ENCODE measurements at places on chromosomes 1 and 21.

GRCh38 chr1:177310326-177310725 is 139.6 kb downstream of the BRINP2 start:
- no peak for DNase-seq

DNA sequence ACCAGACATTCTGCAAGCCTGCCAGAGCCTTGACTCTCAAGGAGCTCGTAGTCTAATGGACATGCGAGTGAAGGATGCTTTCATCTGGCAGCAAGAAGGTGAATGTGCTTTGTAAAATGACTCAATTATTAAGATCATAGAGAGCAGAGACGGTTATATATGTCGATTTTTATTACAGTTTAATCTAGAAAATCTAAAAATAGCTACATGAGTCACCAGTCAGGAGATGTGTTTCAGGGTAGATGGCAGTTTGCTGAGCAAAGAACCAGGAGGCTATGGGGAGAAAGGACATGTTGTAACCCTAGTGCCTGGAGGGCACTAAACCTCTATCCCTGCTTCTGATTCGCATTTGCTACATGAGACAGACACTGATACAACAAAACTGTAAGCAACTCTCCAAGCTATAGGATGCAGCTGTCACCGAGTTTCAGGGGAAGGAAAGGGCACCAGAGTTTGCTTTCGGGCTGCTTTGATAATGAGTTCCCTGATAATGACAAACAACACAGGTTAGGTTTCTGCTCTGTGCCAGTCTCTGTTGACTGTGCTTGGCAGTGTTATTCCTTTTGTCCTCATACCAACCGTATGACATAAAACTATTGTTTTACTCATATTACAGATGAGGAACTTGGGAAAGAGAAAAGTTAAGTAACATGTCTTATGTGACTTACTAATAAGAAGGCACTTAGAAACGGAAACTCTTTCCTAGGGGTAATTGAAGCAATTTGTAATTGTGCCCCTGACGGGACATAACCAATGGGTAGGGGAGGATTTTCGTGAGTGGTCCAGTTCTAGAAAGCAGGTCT is 43.2 kb downstream of the C1orf198 start:
- no peak for DNase-seq

DNA sequence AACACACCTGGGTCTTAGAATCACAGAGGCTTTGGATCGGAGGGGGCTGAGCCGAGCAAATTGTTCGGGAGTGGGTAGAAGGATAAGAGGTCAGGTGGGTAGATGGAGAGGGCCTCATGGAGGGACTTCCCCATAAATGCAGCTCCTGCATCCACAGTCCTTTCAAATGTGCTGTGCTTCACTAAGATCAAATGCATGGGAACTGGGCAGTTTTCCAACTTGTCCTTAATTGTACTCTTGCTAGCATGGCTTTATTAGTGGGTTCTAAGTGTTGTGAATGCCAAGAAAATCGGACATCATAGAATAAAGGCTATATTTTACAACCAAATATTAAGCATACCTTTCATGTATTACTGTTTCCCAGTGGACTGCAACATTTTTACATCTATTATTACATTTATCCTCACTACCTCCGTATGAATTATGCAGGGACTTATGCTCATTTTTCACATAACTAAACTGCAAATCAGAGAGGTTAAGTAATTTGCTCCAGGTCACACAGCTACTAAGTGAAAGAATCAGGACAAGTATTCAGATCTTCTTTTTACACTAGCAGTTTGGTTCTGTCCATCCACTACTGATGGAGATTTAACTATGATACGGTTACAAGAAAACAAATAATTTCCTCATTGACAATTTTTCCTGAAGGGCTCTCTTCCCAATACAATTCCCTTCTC is 174.5 kb upstream of the RUNX1 start:
- no peak for DNase-seq

GRCh38 chr1:36168514-36168913 is 12.6 kb downstream of the MAP7D1 start:
- DNase-seq: no peak

DNA sequence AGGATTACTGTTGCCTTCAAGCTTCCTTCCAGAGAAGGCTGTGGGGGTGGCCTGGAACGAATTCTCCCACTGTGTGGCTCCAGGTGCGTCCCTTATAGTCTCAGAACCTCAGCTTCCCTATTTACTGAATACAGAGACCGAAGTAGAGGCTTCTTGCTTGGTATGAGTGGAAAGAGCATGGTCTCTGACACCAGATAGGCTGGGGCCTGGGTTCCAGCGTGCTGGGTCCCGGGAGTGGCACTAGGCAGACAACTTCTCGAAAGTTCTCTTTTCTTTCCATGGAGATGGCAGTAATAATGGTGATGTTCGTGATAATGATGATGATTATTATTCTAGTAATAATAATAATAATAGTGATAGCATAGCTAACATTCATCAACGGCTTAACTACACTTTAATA is 161.7 kb downstream of the PTPRU start:
- DNase-seq: no peak

DNA sequence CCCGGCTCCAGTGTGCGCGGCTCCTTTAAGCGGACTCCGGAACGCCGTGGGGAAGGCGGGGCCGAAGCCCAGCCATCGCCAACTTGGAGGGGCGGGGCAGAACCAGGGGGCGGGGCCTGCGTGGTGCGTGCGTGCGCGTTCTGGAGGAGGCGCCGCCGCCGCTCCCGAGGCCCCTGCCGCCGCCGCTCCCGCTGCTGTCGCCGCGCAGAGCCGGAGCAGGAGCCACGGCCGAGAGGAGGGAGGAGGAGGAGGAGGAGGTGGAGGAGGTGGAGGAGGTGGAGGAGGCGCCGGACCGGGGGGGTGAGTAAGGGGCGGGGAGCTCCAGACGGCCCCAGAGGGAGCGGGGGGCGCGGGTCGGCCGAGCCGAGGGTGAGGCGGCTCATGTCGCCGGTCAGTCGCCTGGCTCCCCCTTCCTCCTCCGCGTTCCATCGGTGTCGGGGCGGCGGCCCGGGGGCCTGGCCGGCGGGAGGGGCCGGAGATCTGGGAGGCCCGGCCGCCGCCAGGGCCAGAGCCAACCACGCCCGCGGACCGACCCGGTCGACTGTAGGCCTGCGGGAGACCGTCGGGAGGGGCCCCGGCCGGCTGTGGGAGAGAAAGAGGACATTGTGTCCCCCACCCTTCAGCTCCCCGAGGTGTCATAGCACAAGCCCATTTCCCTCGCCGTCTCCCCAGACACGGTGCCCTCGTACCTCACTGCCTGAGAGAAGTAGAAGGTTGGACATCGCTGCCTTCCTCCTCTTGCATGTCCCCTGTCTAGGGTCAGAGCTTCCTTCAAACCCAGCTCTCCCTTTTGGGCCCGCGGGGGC is at the start of gene RAP1A:
TSS of gene RAP1A (plus strand) at position 155 of the 806 bp plus-strand sequence. CDS start 71,572 bp downstream, outside the sequence.
- peak; percentile 75 for DNase-seq

- DNase-seq: no peak
Measured at GRCh38 chr1:205913451-205914154, 29.7 kb downstream of the SLC26A9 start.

DNA sequence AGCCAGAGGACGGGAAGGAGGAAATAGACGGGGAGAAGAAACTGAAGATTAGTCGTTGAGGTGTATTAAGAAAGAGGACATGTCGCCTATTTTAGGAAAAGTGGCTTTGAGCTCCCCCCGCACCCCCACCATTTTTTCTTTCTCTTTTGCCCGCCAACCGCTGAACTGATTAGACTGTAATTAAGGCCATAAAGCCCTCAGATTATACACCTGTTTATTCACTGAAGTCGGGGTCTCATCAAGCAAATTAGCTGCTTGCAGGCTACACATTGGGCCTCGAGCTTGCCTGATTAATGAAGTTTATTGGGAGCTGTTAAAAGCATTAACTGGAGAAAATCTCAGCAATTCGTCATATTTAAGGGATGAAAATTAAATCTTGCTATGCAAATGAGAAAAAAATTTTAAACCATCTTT is 119.4 kb upstream of the RRP15 start:
- no peak for DNase-seq

- DNase-seq: no peak
Measured at GRCh38 chr1:231733063-231733462, 106.5 kb downstream of the DISC1 start.

- no peak for DNase-seq
Measured at GRCh38 chr1:22290157-22290556, 147.3 kb upstream of the WNT4 start.

DNA sequence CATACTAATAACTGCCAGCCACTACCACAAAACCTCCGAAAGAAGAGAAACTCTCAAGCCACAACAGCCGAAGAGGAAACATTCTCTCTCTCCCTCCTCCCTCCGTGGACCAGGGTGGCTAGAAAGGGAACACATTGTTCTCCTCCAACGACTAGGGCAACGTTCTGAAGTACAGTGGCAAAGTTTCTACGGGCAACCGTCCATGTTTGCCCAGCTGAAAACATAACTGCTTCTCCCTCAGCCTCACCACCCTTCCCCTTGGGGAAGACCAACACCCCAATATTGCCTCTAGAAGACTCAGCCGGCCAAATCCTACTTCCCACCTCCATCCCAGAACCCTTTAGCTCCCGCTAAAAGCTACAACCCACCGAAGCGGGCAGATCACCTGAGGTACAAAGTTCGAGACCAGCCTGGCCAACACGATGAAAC is 2.0 kb downstream of the GLUL start:
- DNase-seq: no peak

All from CMK (cell line).